Muscle of arm (tissue), 14 donors: ENCODE measurements at places on chromosomes 1 and 21. TPM values are rescaled to one million over a fixed set of nuclear protein-coding genes. Genes with fewer than 3 reads are reported as not detected.

The NOTCH2 gene
- polyA plus RNA-seq: 69.4 TPM

DNA sequence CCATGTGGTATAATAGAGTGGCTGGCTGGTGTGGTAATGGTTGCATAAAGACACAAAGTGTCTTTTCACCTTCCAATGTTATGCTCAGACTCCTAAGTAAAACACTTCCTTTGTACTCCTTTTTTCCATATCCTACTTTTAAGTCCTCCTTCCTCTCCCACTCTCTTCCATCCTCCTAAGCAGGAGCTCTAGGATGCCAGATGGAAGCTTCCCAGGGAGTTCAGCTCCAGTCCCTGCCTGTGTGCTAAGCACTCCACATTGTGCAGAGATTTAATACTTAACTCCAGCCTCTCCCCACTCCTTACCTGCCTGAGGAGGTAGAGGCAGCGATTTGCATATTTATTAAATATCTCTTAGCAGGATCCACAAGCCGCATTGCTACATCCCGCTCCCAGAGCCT, 60.5 kb upstream of the IGSF21 start:
- no peak for DNase-seq

The NUDC gene
- 55.9 TPM for polyA plus RNA-seq

The UTS2 gene
- 0.17 TPM for polyA plus RNA-seq

The EDN2 gene
- polyA plus RNA-seq: 0.33 TPM

DNA sequence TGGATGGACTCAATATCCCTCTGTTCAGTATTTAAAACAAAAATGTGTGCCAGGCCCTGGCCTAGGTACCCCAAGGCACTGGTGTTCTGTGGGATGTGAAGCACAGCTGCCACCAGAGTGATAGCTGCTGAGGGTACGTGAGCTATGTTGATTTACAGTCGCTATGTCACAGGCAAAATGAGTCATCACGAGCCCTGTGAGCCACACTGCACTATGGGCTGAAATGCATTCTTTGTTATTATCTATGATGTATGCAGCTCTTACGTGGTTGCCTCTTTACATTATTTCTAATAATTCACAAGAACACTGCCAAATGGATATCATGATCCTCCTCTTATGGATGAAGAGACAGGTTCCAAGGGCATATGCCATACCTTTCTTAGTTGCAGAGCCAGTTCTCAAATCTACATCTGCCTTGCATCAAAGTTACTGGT, 2.1 kb downstream of the TEX38 start:
- no peak for DNase-seq

The PCAT6 gene
- 2.3 TPM for polyA plus RNA-seq

The TCHHL1 gene
- not detected for polyA plus RNA-seq

- DNase-seq: no peak
Observed at GRCh38 chr1:198630863-198631262, 8.0 kb upstream of the PTPRC start.

DNA sequence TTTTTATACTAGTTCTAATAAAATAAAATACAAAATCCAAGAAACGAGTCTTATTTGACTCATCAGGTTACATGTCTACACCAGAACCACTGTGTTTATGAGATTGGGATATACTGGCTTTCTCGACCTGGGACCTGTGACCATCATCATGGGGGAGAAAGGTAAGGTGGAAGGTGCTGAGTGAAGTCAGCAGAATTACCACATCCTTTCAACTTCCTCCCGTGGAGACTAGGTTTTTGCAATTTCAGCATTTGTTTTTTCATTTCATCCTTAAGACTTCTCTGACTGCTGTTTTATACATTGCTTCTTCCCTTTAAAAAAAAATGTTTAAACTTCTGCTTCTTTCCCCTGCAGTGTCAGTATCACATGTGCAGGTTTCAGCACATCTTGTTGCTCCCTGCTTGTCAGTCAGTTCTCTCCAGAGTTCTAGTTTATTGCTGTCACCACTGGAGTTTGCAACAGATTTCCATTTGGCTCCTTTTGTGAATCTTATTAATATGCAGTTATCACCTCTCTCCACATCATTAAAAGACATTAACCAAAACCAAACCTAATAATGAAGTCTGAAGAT, 60.4 kb upstream of the HAO2 start:
- no peak for DNase-seq

The KCNQ4 gene
- polyA plus RNA-seq: 23.6 TPM

DNA sequence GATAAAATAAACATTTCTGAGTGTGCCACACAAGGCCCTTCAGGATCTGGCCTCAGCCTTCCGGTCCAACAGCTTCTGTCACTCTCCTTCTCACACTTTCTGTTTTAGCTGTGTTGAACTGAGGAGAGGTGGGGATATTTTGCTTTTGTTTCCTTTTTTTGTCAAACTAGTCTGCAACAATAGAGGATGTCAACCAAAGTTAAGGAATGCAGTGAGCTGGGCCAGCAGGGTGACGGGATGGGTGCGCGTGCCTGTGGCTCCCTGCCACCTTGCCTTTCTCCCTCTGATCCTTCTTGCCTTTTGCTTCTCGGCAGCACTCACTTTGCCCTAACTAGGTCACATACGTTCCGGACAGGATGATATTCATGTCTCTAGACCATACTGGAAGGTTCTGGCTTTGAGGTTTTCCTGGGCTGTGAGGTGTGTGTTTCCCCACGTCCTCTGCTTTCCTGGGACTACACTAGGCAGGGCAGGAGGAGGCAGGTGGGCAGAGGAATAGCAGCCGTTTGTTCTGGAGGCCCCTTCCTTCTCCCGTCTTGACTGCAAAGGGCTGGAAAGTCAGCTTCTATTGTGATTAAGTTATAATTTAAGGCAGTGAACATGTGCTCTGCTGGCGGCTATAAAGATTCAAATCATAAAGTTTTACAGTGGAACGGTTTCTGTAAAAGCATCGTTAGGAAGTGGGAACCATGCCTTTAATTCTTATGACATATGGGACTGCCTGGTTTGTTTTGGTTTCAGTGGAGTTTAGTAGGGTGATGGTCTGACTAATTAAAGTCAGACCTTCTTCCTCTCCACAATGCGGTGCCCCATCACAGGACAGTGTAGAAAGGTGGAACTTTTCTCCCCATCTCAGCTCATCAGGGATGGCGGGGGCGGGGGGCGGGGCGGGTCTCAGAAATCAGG, 67.8 kb downstream of the RNF220 start:
- DNase-seq: no peak

The DCDC2B gene
- polyA plus RNA-seq: 0.24 TPM

DNA sequence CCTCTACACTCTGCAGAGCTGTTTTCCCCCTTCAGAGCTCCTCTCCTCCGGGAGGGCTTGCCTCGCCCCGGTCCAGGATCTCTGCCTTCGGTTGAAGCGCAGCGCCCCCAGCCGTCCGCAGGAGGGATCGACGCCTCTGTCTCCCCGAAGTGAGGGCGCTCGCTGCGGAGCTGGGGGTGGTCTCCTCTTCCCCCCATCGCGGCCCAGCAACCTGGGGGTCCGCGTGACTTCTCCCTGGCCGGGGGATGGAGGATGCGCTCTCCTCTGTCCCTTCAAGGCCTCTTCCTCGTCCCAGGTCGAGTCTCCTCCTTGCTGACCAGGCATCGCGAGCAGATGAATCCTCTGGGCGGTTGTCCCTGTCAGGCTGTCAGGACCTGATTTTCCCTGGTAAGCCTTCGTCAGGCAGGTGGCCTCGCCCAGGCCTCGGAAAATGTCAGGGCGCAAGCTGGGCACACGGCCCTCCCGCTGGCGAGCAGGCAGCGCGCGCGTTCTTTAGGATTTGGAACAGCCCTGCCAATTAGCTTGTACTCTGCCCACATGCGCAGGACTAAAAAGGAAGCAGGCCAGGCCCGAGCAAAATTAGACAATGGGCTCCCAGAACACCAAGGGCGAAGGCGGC, 90.5 kb downstream of the EDEM3 start:
- DNase-seq: peak; percentile 83

DNA sequence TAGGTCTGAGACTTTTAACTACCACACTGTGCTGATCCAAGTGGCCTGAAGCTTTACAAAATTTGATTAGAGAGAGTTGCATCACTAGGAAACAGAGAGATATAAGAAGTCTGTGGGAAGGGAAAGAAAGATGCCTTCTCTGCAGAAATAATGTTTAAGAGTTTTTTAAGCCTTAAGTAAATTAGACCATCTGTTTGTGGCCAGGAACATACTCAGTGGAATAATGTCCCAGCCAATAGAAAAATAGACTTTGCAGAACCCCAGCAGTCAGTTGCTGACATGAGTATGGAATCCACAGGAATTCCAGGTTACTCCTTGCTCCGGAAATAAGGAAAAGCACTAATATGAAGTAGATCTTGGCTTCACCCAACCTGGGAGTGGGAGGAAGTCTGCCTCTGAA, 144.8 kb downstream of the ST6GALNAC5 start:
- DNase-seq: no peak

The S100A1 gene
- polyA plus RNA-seq: 5.0 TPM

DNA sequence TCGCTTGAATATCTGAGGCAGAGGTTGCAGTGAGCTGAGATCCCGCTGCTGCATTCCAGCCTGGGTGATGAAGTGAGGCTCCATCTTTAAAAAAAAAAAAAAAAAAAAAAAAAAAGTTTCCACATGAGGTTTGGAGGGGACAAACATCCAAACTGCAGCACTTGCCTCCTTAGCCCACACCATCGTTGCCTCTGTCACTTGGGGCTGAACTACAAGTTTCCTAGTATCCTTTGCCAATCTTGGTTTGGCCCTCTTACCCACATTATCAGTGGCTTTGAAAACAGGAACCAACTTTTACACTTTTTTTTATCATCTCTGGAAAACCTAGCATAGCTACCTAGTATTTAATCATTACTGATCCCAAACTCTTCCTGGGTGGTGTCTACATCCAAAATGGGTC, 59.2 kb downstream of the CLSTN1 start:
- DNase-seq: no peak

DNA sequence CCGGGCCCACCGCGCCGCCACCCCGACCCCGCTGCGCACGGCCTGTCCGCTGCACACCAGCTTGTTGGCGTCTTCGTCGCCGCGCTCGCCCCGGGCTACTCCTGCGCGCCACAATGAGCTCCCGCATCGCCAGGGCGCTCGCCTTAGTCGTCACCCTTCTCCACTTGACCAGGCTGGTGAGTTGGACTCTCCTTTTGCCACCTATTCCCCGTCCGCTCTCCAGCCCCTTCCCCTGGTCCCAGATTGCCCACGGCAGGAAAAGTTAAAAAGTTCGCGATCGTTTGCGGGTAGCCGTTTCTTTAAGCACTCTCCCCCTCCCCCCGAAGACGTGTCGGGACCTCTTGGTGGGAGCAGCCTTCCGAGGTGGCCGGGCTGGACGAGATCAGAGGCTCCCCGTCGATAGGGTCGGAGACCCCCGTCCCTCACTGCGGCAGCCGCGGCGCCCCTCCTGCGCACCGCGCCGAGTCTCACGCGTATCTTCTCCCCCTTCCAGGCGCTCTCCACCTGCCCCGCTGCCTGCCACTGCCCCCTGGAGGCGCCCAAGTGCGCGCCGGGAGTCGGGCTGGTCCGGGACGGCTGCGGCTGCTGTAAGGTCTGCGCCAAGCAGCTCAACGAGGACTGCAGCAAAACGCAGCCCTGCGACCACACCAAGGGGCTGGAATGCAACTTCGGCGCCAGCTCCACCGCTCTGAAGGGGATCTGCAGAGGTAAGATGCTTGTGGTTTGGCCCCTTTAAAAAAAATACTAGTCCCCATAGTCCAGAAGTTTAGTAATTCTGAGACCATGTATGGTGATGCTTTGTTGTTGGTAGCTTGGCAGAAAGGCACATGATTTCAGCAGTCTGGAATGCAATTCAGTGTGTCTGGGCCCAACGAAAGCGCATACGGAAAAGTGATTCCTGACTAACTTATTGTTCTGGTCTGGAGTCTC, 576 bp downstream of the CCN1 start:
- peak; percentile 88 for DNase-seq

DNA sequence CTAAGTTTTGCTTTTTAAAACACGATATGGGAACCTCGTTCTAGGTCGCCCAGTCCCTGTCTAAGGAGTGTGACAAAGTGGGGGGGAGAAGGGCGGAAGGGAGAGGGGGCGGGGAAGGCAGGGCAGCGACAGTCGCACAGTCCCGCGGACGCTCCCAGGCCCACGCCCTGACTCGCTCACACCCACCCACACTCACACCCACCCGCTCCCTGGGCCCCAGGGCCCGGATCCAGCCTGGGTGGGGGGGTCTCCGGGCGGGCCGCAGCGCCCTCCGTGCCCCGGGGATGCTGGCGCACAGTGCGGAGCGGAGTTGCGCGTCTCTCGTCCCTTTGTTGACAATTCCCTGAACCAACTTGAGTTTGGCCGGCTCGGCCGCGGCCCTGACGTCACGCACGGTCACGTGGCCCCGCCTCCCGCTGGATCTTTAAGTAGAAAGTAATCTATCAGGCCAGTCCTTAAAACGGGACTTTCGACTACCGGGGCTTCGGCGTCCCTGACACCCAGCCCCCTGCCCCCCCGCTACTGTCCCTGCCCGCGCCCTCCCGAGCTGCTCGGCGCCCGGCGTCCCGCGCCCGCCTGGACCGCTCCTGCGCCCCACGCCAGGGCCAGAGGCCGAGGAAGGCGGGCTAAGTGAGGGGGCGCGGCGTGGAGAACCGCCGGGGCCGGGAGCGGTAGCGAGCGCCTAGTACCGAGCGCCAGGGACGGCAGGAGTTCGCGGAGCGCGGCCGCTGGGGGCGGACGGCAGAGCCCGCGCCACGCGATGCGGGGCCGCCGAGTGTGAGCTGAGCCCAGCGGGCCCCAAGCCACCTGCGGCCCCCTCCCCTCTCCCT, at the start of gene FOXD3:
TSS of gene FOXD3 (plus strand) at position 454 of the 830 bp plus-strand sequence. CDS start 492 bp downstream, outside the sequence.
- peak; percentile 39 for DNase-seq

The CHI3L1 gene
- 0.68 TPM for polyA plus RNA-seq
